ENCODE measurements at places on chromosomes 1 and 21.

DNA sequence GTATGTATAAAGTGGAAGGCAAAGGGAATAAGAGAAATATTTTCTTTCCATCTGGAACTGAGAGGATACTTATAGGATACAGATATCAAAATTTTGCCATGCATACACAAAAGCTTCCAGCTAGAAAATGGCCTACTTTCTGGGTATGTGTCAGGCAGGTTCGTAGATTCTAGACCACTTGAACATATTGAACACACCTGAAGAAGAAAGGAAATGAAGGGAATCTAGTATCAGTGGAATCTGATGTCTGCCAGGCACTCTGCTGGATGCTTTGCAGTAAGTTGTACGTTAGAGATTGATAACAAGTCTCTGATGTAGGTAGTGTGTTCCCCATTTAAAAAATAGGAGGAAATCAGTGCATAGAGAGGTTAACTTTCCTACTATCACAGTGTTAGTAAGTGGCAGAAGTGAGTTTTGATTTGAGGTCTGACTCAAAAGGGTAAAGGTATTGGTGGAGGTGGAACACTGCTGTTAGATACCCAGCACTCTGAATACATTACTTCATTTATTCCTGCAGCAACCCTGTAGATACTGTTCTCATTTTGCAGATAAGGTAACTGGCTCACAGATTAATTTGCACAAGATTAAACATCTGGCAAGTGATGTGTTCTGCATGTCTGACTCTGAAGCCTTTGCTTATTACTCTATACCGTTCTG is 3.0 kb downstream of the CAMSAP2 start:
- no peak for DNase-seq

- DNase-seq = no peak
These were observed 111.6 kb upstream of the ERRFI1 start for GRCh38 chr1:8137481-8138244.

DNA sequence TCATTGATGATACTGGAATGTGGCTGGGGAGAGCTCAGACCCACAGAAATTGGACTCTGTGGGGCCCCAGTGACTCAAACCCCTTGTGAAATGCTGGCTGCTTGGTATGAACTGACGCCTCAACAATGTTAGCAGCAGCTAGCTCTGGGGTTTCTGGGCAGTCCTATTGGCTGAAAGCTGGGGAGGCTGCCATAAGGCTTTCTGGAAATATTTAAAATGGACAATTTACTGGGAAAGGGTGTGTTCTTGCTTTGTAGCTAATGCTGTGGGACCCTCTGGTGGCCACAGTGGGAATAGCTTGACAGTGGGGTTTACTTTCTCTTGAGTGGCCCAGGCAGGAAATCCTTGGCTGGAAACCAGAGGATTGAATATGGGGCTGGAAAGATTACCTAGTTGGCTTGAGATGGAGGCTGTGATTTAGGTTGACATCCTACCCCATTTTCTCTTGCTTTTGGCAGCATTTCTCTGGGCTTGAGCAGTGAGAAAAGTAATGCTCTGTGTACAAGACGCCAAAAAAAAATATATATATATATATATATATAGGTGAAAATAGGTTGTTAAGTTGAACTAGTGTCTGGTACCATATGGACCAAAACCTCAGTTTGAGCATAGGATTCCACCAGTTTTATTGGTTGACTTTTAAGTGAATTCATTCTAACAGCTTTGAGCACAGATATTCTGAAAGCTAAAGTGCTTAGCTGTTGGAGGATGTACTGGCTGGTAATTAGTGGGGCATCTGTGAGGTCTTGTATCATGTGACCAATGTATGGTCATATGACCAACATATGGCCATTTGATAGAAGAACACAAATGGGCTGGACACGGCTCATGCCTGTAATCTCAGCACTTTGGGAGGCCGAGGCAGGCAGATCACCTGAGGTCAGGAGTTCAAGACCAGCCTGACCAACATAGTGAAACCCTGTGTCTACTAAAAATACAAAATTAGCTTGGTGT is 8.2 kb upstream of the S100A10 start:
- peak; percentile 84 for DNase-seq

DNA sequence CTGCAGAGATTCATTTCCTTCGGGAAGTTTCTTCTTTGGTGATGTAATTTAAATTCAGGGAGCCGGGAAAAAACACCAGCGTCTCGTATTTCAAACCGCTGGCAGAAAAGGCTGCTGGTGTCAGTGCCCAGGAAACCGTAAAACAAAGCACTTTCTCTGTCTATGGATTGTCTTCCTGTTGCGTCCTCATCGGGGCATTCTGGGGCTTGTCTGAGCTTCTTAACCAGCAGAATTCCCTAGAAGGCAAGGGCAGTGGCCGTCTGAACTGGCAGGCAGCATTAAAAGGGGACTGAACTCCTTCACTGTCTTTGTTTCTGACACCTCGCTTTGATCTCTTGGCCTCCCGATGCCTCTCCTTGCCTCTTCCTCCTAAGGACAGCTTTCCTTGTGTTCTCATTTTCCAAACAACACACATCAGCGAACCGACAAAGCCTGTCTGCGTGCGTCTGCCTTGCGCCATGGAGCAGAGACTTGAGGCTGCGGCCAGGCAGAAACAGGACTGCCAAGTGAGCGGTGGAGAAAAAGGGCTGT is 391.6 kb upstream of the VAMP3 start:
- DNase-seq = peak; percentile 62

GRCh38 chr1:17141441-17142197 is 22.4 kb upstream of the PADI2 start:
- DNase-seq = no peak

- DNase-seq = no peak
These were observed 46.0 kb upstream of the POFUT2 start for GRCh38 chr21:45333583-45334121.

DNA sequence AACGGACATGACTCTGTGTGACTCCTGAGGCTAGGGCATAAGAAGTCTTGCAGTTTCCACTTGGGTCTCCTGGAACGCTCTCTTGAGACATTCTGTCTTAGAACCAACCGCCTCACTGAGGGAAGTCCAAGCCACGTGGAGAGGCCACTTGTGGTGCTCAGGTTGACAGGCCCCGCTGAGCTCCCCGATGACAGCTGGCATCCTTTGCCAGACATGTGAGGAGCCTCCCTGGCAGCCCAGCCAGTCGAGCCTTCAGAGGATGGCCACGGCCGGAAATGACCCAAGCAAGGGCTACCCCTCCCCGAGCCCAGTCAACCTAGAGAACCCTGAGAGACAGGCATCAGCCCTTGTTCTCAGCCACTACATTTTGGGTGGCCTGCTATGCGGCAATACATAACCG is 20.7 kb downstream of the PLEKHA6 start:
- no peak for DNase-seq

- DNase-seq = no peak
These were observed 23.7 kb downstream of the UCK2 start for GRCh38 chr1:165851034-165851658.

DNA sequence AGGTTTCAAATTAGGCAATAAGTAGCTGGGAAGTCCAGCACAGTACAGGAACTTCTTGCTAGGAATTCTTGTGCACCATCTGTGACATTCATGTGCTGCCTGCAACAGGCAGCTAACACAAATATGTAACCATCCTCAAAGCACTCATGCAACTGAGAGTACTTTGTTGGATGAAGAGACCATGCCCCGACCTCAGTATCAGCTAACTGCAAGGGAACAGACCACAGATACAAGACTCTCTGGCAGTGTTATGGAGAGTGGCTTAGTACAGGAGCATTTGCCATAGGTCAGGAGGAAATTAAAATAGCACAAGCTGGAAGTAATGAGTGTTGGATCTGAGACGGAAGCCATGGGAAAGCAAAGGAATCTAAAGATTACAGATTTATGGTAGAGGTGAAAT is 123.6 kb downstream of the LRRC53 start:
- no peak for DNase-seq

- DNase-seq = no peak
These were observed 29.3 kb upstream of the HSD3B1 start for GRCh38 chr1:119477710-119478109.

DNA sequence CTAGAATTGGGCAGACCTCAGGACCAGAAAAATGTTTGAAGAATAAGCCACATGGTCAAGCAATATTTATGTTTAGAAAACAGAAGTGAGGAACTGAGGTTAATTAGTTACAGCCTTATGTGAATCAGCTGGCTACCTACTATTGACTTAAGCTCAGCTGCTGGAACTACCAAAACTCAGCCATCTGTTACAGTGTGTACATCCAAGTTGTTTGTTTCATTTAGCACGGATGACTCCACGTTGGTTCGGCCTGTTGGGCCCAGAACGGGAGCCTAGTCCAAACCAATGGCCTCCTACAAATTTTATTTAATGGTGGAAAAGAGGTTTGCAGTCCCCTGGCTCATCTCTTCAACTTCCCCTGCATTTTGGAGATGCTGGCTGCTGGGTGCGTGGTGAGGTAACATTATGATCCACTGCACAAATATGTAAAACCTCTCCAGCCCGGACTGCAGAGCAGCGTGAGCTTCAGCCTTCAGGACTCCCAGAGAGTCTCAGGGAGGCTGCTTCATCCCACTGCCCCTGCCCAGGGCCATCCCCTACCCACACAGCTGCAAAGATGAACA is 143.4 kb downstream of the ZZZ3 start:
- no peak for DNase-seq

DNA sequence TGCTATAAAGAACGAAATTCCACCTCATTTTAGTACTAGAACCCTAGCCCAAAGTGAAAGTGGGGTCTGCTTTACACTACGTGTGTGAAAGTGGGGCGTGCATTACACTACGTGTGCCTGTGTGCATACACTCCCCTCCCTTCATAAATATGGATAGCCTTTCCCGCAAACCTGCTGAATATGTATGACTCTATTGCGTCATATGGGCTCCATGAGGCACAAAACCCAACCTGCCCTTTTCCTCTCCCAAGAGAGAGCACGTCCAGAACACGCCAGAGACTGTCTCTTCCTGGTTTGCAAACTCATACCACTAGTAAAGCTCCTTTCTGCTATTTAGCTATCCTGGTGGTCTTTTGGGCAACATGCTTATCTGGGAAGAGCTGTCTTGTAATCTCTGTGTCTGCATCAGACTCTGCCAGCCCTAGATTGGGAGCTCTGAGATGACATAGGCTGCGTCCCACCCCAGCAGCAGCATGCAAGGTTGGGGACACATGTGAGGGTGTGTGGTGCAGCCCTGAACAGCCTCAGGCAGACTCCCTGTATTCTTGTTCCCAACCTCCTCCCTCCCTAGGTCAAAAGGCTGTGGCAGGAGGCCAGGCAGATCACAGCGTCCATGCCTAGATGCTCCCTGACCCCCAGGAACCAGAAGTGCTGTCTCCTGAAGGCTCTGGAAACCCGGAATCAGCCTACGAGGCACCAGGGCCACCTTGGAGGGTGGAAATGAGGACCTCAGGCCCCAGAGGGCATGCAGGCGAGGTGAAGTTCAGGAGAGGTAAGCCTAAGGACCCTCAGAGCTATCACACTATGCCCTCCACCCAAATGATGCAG is 12.3 kb upstream of the PADI1 start:
- DNase-seq = peak; percentile 46

GRCh38 chr1:3453891-3454810 is at the start of gene ARHGEF16:
Gene ARHGEF16 (plus strand): TSS chr1:3454665. CDS start chr1:3463085, 8,420 bp downstream.
- no peak for DNase-seq

GRCh38 chr21:43868461-43868860 is 3.4 kb downstream of the AGPAT3 start:
- no peak for DNase-seq

DNA sequence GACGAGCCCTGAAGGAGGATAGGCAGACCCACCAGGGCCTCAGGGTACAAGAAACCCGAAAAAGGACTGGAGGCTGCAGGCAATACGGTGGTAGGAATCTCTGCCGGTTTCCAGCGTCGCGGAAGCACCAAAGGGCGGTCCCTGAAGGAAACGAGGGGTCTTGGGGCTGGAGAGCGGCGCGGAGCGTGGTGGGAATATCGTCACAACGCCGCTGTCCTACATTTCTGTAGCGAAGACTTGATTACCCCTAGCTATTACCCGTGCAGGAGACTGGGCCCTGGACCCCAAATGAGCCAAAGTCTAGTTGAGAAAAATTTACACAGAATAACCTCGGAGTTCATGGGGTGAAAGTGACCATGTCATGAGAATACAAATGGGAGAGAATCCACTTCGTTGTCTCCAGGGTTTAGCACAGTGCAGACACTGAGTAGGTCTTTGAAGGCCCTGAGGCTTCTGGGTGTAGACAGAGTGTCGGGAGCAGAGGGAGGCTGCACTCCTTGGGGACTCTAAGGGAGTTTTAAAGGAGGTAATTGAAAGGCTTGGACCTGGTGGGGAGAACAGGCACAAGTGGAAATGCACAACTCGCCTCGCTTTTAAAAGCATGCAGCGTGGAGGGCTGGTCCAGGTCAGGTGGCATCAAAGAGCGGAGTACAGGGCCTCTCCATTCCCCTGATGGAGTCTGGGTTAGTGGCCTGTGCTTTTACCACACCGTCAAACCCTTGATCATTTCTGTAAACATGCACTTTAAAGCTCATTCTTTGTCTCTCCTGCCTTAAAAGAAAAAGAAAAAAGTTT is 1.5 kb downstream of the ATP1A1 start:
- DNase-seq = no peak

GRCh38 chr1:93346421-93346993 is 800 bp downstream of the DR1 start:
- DNase-seq = no peak

GRCh38 chr1:168420177-168420576 is 123.6 kb downstream of the XCL2 start:
- no peak for DNase-seq

- DNase-seq = no peak
These were observed 463.4 kb downstream of the PTPRC start for GRCh38 chr1:199102239-199102638.

GRCh38 chr1:151828921-151829320 is 2.7 kb downstream of the RORC start:
- no peak for DNase-seq

DNA sequence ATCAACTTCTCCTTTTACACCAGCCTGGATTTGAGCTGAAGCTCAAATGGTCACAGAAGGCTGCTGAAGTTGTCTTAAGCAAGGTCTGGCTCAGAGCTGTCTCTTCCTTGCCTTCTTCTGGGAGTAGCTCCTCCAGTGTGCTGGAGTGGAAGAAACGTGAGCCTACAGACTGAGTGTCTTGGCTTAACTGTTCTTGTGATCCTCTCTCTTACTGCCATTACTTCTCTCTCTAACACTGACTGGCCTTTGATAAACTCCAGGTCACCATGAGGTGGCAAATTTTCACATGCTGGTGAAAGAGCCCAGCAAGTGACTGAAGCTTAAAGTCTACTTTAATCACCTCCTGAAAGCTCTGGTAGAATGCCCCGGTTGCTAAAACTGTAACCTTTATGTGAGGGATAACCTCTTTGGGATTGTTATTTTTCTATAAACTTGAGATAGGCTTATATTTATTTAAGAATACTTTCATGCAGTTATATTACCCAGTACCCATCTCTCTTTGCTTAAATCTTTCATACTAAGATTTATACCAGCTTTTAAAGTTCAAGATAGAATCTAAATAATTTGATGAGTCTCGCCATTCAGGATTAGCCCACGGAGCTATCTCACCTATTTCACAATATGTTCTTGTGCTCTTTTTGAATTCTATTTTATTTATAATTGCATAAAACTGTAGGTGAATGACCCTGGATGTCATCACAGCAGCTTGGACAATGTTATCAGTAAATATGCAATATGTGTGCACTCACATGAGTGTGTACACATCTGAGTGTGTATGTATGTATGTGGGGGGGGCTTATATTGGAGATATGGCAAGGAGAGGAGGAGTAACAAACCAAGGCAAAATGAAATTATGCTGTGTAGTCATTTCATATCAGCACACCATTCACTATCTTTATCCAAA is 924.0 kb downstream of the LTN1 start:
- DNase-seq = no peak

Data from left forelimb (tissue), 1 donor.